ENCODE measurements at places on chromosomes 4 and X.

- DNase-seq: no peak
Measured at GRCh38 chr4:113472864-113473263, 288.7 kb downstream of the CAMK2D start.

- no peak for DNase-seq
Measured at GRCh38 chr4:161002386-161002785, 1161.4 kb downstream of the FSTL5 start.

- DNase-seq: no peak
Measured at GRCh38 chrX:140190441-140191108, 225.3 kb upstream of the CXorf66 start.

GRCh38 chr4:38189445-38189844 is 229.2 kb downstream of the PTTG2 start:
- no peak for DNase-seq

DNA sequence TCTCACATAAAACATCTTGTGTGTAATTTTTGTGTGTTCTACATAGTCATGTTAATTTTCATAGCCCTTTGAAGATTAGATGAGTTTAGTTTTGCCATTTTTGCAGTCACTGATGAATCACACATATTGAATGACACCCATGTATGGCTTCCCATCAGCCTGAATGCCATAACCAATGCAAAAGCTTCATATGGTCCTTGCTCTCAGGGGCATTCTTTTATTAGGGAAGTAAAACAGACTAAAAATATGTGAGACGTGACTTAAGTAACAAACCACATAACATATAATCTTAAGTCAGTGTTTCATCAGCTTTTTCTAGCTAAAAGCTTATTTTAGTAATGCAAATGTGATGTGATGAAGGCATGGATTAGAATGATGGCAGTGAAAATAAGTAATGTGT is 8.2 kb downstream of the SLC25A4 start:
- DNase-seq: no peak

GRCh38 chr4:41394481-41394894 is 137.8 kb downstream of the UCHL1 start:
- no peak for DNase-seq

DNA sequence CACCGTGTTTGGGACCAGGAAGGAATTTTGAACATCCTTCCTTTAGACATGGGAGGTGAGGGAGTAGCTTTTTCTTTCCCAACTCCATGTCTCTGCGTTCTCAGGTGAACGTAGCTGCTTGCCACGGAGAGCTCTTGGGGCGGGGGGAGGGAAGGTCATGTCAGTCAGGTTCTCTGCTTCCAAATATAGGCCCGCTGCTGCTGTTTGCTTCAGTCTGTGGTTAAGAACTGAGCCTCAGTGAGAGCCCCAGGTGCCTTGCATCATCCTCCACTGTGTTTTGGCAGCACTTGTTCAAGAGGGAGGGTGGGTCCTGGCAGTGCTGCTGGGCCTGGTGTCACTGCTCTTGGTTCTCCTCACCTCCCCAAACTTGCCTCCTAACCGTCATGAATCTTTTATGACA is 46.5 kb downstream of the HADH start:
- DNase-seq: peak; percentile 23

GRCh38 chr4:100985576-100985975 is 361.8 kb downstream of the PPP3CA start:
- DNase-seq: no peak

- no peak for DNase-seq
Measured at GRCh38 chrX:19487520-19488200, 27.6 kb downstream of the MAP3K15 start.

DNA sequence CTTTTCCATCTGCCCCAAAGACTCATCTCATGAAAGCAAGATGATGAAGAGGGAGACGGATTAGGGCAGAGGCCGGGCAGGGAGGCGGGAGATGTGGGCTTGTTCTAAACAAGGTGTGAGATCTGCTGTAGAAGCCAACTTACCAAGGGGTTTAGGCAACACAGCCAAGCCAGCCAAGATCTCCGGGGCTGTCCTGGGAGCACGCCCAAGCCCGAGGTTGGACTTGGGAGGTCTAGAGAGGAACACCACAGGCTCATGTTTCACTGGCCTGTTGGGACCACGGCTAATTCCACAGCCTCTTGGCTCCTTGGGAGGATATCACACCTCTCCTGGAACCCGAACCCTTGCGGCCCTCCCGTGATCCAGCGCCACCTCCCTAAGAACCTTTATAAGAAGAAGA is 171.4 kb downstream of the CRLF2 start:
- DNase-seq: no peak

DNA sequence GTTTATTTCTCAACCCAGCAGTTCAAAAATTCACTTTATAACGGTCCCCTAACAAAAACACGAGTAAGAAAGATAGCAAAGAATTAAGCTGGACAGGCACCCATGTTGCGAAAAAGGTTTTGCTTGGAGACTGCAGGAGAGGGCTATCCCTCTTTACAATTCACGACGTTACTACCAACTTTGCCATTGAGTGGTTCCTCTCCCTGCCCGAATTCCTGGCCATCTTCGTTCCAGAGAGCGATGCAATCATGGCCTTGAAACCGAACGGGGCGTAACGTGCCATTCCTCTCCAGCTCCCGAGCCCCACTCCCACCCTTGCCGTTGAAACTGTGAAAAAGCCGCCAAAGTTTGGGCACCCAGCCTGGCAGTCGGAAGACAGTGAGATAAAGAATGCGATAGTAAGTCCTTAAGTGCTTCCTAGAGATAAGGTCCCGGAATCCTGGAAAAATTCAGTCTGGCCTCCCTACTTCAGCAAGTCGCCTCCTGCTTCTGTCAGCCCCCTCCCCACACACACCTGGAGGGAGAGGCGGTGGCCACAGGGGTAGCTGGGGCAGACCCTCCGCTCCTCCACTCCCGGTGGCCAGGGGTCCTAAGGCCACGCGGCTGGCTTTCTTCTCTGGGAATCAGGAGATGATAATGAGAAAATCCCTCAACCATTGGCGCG is 65.2 kb downstream of the FBXO8 start:
- no peak for DNase-seq

DNA sequence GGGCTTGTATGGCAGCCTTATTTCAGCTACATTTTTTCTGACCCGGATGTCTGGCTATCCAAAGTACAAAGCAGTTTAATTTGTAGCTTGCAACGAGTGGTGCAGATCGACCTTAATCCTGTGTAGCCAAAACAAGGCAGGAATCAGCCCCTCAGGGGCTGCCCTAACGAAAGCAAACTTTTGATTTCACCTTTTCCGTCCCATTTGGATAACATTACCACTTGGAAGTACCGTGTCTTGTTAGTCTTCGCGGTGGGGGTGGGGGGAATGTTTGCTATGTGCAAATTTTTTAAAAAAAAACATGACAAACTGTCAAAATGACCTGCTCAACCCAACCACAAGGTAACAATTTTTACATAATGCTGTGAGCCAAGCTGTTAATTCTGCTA is 766 bp upstream of the DNAJB14 start:
- DNase-seq: no peak

GRCh38 chr4:165874791-165875371 is 1.8 kb downstream of the TLL1 start:
- DNase-seq: no peak

GRCh38 chr4:31362756-31363155 is 642.6 kb downstream of the PCDH7 start:
- no peak for DNase-seq

DNA sequence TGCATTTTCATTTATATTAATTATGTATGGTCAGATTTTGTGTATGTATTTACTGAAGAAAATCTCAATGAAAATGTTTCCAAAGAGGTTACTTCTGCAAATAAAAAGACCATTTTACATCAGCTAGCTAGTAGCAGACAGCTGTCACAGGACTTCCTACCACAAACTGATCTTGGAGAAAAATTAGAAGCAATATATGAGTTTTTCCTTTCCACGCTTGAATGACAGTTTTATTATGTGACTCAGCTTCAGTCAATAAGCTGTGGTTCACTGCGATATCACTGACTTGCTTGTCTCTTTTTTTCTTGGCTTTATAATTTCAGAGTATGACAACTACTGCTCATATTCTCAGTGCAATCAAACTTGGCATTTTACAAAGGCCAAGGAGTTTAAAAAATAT is 787.4 kb upstream of the GALNTL6 start:
- no peak for DNase-seq

- DNase-seq: peak; percentile 26
Measured at GRCh38 chr4:38132107-38132673, 172.0 kb downstream of the PTTG2 start.

- DNase-seq: no peak
Measured at GRCh38 chr4:10490996-10491395, 33.8 kb upstream of the ZNF518B start.
